ENCODE measurements at places on chromosomes 16 and 17.
A peak's percentile ranks its signal among the peaks of the same experiment; 100 is the strongest.

DNA sequence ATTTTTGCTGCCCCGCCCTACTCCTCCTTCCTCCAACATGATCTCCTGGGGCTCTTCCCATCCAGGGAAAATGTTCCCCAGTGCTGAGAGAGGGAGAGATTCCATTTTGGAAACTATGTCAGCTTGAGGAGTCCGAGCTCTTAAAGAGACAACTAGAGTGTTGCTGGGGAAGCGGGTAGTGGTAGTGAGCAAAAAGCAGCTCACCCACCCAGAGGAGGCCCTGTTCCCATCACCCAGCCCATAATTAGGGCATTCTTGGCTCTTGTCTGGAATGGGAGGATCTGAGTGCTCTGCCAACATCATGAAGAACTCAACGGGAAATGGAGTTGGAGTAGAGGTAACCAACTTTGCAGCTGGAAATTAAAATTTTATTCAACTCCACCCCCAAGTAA is 9.1 kb upstream of the MSL1 start:
- no peak for DNase-seq

DNA sequence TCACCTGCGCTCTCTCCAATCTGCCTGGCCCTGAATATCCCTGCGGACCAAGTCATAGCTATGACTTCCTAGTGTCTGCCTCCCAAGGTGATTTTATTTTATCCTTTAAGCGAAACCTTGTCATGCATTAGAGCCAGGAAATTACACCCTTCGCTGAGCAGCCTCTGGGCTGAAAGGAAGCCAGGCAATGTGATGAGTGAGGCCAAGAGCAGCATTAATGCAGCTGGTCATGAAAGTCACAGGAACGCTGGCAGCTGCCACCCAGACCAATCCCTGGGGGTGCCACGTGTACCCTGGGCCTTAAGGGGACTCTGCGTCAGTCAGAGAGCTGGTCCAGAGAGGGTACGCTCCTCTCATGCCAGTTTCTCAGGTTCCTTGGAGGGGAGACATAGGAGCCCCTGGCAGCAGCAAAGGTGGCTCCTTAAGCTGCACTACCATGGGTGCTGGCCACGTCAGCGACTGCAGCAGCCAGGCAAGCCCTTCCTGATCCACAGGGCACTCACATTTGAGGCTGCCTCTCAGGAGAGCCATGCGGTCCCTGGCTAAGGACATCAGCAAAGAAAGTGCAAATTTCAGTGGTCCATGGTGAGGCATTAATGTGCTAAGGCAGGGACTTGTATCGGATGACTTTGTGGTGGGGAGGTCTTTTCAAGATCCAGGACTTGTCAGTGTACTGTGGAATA is 42.7 kb upstream of the WSCD1 start:
- DNase-seq: no peak

DNA sequence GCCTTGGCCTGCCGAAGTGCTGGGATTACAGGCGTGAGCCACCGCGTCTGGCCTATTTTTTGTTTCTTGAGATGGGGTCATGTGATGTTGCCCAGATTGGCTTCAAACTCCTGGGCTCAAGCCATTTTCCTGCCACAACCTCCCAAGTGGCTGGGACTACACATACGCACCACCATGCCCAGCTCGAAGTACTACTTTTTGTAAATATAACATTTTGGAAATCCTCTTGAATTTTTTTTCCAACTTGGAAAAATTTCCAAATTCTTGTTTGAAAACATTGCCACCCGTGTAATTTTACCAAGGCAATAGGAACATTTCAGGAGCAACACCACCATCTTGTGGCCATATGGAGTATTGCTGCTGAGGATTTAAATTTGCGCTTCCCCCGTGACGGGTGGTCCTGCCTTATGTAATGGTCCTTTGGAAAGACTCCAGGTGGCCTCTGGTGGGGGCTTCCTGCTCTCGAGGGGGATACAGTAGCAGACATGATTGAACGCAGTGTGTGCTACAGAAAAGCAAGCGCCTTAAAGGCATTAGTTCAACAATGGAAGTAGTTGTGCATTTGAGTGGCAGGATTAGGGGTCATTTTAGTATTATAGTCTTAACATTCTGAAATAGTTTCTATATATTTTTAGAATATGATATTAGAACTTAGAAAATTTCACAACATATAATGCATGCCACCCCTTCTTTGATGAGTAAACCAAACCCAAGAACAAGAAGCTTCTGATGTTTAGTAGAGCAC is 8.0 kb downstream of the FLYWCH1 start:
- DNase-seq: peak; percentile 29

- no peak for DNase-seq
Observed at GRCh38 chr16:60811657-60812056, 1224.6 kb downstream of the CDH8 start.
